ENCODE measurements at places on chromosomes 5 and 9.

GRCh38 chr5:94239266-94239665 lies 379.1 kb downstream of the KIAA0825 start:
- DNase-seq: no peak

GRCh38 chr5:13997514-13997913 lies 53.0 kb upstream of the DNAH5 start:
- no peak for DNase-seq

DNA sequence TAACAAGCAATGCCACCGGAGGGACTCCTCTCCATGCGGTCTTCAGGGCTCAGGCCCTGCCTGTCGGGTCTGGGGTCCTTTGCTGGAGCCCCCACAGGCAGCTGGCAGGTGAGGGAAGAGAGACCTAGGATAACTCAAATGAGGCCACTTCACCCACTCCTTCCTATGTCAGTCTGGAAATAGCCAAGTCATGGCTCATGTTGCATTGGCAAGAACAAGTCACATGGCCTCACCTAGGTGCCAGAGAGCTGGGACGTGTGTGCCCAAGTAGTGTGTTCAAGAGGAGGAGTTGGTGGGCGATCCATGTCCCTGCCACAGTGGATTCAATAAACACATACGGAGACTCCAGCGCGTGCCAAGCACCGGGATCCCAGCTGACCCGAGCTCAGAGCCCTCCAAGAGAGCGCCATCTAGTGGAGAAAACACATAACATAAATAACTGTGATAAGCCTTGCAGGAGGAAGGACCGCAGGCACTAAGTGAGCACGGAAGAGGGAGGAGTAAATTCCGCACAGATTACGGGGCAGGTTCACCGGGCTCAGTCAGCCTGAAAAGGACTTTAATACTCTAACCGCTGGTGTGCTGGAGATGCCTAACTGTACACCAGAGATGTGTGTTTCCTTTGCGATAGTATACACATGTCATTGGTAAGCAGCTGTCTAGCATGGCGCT lies 580.8 kb downstream of the CCDC171 start:
- DNase-seq: peak; percentile 78

DNA sequence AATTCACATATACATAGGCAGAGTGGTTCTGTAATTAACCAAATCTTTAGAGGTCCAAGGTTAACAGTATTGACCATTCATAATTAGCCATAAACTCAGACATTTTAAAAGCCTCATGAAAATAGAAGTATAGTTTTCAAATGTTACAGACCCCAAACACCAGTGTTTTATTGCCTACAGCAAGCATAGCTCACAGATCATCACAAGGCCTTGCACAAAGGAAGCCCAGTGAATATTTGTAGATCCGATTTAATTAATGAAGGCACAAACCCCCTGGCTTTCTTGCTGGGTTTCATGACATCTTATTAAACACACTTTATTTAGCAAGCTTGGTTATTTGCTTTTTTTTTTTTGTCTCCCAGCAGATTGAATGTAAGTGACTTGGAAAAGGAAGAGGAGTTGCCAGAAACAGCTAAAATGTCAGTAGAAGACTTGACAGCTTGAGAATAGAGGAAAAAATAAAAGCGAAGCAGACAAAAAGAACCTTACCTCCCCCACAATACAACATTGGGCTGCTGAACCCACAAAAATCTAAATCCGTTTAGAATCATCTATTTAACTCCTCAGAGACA lies 283.9 kb upstream of the TNC start:
- DNase-seq: no peak

DNA sequence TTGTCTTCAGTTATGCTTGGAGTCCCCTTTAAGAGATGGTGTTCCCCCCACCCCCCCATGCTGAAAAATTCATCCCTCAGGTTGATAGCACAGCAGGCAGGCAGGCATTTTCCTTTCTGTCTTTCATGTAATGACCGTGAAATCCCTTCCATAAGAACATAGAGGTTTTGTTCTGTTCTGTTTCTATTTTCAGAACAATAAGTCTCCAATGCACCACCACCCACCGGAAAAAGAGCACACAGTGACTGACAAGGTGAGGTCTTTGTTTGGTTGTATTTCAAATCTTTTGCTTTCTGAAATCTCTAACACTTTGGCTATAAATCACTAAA lies 52.4 kb downstream of the DMRT2 start:
- DNase-seq: no peak

GRCh38 chr9:71743217-71743705 lies 25.1 kb downstream of the CEMIP2 start:
- DNase-seq: no peak

- no peak for DNase-seq
Measured at GRCh38 chr9:72412483-72413040, 47.6 kb upstream of the ZFAND5 start.

GRCh38 chr5:120016717-120017382 lies 387.5 kb downstream of the FAM170A start:
- DNase-seq: no peak

GRCh38 chr5:160923936-160924710 lies 72.1 kb upstream of the ATP10B start:
- peak; percentile 51 for DNase-seq

DNA sequence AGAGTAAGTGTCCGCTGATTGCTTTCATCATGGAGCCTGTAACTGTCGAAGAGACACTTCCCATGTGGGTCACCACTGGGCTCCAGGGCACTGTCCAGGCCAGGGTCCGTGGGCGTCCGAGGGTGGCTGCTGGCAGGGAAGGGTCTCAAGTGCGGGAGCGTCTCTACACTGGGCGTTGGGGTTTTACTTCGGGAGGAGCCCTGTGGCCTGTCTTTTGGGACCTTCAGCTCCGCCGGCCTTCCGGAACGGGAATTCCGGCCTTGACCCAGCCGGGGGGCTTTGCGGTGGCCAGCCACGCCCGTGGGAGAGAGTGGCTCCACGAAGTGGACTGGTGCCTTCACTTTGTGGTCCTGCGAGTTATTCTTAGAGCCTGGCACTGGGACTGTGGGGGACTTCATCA lies 86.2 kb downstream of the CAMSAP1 start:
- no peak for DNase-seq

GRCh38 chr9:128150594-128151308 lies 1.5 kb downstream of the LCN2 start:
- DNase-seq: no peak

DNA sequence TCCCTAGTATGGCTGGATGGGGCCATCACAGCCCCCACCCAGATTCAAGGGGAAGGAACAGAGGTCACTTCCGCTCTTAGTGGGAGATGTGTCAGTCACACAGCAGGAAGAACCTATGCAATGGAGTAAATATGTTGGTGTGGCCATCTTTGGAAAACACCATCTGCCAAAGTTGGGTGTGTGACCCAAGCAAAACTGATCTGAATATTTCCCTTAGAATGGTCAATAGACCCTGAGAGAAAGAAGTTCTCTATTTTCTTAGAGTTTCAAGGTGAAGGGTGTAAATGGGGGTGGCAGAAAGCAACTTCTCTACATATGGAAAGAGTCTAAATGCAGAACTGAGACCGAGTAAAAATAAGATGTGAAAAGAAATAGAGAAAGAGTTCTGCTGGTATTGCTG lies 212.7 kb downstream of the ESM1 start:
- no peak for DNase-seq

DNA sequence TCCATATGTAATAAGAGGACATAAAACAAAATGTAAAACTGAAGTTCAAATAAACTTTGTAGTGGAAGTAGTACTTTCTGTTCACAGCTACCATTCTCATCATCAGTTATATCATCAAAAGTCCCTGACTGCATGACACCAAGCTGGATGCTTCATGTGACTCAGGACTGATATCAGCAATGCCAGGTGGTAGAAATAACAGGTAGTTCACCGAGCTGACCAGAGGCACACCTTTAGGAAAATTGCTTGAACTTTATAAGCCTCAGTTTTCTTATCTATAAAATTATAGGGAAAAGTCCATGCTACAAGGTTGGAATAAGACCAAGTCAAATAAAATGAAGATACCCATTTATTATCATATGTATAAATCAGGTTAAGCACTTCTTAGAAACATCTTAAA lies 124.9 kb upstream of the PTGER4 start:
- no peak for DNase-seq

- no peak for DNase-seq
Measured at GRCh38 chr5:176889321-176890280, 9.5 kb downstream of the HK3 start.

DNA sequence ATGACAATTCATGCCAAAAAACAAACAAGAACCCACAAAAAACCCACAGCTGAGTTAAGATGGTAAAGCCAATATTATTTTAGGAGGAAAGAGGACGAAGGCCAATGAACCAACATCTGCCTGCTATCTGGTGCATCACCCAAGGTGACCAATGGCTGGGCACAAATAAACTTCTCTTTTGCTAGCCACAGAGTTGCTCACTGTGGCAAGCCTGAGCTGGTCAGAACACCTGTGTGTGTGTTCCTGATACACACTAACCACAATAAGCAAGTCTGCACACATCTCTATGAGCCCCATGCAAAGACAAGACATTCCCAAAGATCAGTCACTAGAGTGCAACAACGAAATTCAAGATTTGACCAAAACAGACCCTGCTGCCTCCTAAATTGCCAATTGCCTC lies 63.1 kb downstream of the RNF38 start:
- DNase-seq: no peak

DNA sequence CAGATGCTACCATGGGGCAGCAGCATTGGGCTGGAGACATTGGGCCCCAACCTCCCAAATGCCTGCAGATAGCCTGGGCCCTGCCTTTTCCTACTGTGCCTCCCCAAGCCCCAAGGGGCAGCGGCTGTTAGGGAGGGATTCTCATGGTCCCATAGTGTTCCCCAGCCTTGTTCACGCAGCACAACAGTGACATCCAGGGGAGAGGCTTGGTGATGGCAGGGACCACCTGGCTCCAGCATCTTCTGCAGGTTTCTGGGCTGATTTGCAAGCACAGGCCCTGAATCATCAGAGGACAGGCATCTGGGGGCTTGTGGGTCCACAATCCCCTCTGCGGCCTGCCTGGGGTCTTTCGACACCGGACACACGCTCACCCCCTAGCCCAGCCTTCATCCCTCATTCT lies 354.6 kb downstream of the SLIT3 start:
- DNase-seq: peak; percentile 69

DNA sequence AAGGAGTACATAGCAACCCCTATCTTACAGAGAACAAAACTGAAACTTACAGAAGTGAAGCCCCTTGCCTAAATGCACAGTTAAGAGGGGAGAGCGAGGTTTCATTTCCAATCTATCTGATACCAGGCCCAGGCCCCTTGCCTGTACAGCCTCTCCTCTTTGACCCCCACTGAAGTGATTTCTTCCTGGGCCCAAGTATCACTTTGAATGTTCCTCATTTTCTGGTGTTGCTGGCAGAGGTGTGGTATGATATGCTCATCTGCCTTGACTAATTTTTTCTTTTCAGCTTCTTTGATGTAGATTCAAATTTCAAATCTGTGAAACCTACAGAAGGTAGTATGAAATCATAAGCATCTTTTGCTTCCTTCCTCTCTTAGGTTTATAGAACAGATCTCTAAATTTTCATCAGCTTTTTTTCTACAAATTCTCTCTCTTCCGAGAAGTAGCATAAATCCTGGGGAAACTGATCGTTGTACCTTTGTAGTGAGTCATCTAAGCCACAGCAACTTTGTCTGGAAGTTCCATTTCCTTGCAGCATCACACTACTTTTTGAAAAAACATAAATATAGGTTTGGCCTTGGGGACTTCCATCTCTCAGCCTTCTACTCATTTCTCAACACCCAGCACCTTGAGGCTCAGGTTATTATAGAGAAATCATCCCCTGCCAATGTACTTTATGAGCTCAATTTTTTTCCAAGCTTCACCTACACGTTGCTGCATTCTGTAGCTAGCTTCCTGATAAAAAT lies 402.4 kb upstream of the PTGER4 start:
- DNase-seq: no peak
